Stimulated activated CD8-positive, alpha-beta memory T cell treated with anti-CD3 and anti-CD28 coated beads, Interleukin-7, amount 100 ng/mL, for 1 hour (primary cell): ENCODE measurements at places on chromosomes 3 and 15.

DNA sequence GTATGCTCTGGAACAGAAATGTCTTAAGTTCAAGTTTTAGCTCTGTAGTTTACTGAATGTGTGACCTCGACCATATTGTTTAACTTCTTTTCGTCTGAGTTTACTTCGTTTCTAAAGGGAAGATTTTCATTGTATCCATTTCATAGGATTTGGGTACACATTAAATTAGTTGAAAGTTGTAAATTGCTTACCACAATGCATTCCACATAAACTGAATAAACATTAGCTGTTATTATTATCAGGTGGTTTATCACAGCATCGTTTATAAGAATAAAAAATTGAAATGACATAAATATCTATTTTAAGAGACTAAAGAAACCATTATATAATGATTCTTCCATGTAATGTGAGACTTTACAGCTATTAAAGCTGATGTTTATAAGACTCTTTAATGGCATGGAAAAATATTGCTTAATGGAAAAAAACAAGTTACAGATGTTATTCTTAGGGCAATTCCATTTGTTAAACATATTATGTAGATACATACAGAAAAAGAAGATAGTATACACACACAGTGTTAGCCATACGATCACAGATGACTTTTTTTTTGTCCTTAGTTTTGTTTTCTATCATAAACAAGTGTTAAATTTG lies 342.3 kb upstream of the SGO1 start:
- DNase-seq, result no peak

- no peak for DNase-seq
These were observed 103.1 kb upstream of the CCDC39 start for GRCh38 chr3:180782195-180782984.

DNA sequence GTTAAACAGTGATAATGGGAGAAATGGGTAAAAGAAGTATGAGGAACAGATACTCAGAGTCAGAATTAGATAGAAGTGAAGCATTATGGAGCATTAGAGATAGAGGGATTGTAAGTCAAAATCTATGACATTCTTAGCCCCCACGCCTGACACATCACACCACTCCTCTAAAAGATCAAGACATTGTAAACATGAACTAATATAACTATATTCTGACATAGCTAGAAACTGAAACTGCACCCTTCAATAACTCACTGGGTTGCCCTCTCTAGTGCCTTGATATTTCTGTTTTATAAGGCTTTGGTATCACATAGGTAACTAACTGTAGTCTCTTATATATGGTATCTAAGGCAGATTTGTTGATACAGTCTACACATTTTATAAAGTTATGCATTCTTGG lies 684.3 kb upstream of the DPPA4 start:
- DNase-seq, result no peak

GRCh38 chr3:117547956-117548550 lies 838.5 kb downstream of the TUSC7 start:
- DNase-seq, result no peak

GRCh38 chr3:177838766-177839350 lies 641.6 kb upstream of the TBL1XR1 start:
- no peak for DNase-seq

DNA sequence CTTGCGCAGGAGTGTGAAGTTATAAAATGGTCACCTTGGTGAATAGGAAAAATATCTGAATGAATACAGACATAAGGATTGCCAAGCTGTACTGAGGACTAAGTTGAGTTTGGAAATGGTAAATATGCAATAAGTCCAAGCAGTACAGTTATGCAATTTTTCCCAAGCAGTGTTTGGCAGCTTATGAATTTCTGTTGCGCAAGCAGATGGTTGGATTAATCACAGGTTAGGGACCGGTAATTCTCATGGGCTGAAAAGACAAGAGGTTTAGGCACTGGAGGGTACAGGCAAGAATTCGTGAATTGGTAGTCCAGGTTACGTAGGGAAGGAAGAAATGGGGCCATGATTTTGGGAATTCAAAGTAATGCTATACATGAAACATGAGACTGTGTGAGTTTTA lies 210.3 kb downstream of the RAP2B start:
- no peak for DNase-seq

DNA sequence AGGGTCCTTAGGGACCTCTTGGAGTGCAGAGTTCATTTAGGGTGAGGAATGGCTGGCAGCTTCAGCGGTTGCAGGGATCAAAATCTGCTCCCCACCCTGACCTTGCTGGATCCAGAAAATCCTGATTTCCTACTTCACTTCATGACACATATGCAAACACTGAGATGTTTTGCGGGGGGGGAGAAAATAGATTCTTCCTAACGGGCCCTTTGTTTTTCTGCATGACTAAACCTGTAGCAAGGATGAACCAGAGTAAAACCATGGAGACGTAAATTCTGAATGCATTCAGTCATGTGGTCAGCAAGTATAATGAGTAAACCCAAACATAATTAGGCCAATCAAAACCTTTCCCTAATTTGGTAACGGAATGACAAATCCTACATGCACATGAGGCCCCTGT lies 20.0 kb upstream of the RBP1 start:
- DNase-seq, result no peak

GRCh38 chr3:78314327-78314726 lies 1274.4 kb downstream of the ROBO2 start:
- DNase-seq, result no peak

GRCh38 chr3:124174476-124174875 lies 182.6 kb upstream of the ROPN1 start:
- no peak for DNase-seq

GRCh38 chr3:163328680-163329079 lies 1749.6 kb downstream of the SI start:
- DNase-seq, result no peak

GRCh38 chr3:60263191-60263590 lies 988.1 kb downstream of the FHIT start:
- no peak for DNase-seq

DNA sequence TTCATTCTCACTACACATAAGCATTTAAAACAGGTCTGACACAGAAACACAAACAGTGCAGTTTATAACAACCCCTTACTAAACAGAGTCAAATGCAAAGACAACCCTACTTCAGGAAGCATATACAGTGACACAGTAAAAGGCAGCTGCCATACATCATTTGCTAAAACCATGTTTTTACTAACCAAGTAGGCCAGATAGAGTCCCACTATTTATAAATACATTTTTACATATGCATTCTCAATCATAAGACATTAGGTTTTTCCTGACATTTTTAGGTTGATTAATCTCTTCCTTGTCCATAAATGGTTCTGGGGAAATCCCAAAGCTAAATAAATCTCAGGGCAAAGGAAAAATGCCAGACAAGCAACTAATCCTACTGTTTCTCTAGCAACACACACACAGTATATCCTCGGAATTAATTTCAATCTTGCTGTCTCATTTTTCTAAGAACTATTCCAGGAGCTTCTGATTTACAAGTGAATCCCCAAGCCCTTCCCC lies 39.0 kb downstream of the CHAC1 start:
- DNase-seq, result no peak

GRCh38 chr15:93321881-93322282 lies 232.9 kb upstream of the RGMA start:
- DNase-seq, result no peak

DNA sequence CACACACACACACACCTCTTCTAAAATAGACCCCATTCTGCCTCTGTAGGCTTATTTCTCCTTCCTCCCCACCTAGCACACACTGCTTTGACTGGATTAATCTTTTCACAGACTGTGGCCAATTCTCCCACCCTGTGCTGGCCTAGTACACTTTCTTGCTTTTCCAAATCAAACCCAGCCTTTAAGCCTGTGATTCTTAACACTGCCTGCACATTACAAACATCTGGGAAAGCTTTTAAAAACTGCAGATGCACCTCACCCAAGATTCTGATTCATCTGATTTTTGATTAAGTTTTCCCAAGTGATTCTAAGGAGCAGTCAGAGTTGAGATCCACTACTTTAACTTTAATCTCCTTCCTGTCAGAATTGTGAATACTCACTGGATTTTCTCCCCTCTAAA lies 12.8 kb downstream of the CSNK1G1 start:
- DNase-seq, result no peak

DNA sequence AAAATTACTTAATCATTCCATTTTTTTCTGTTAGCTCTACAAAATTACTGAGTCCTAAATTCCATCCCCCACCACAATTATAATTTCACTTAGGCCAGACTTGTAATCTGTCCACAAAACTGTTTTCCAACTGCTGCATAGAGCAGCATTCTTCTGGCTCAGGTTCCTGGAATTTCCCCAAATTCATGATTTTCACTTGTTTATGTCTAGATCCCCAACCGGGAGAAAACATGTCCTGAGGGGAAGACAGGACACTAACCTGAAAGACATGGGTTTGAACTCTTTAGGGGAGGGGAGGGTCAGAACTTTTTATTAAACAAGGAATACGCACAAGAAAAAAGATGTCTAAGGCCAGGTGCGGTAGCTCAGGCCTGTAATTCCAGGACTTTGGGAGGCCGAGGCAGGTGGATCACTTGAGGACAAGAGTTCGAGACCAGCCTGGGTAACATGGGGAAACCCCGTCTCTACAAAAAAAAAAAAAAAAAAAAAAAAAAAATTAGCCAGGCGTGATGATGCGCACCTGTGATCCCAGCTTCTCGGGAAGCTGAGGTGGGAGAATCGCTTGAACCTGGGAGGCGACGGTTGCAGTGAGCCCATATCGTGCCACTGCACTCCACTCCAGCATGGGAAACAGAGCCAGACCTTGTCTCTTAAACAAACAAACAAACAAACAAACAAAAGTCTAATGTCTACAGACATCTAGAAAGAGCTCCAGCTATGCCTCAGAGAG lies 1.5 kb downstream of the ETFA start:
- DNase-seq, result no peak

- DNase-seq, result no peak
These were observed 53.9 kb upstream of the GRM7 start for GRCh38 chr3:6806991-6807390.
